ENCODE measurements at places on chromosomes 2 and 18.

DNA sequence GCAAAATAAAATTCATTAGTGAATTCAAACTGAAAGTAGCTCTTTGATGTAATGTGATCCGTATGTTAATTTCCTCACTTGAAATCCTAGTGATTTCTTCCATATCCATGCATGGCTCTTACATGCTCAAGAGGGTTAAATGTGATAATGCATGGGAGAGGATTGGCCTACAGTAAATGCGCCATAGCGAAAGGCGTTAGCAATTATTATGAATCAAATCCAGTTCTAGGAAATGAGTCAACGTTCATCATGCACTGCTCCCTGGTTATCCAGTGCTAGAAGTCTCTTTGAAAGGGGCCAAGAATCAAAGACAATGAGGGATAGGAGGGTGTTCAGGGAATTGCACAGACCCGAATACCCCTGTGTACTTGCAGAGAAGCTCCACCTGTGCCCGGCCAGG is 101.4 kb upstream of the RASGRP3 start:
- no peak for DNase-seq

DNA sequence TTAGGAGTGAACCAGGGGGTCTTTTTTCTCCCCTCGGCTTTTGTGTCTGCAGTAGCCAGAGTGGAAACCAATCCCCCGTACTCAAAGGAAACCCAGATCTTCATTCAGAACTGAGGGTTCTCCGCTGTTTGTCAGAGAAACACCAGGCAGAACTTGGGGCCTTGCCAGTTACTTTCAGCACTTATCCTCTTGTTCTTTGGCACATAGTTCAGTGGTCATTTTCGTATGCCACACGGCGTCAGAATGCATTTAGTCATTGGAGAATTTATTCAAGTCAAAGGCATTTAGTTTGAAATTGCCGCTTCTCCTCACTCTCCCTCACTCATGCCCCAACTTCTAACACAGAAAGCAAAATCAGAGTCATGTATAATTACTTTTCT is 102.9 kb downstream of the CABLES1 start:
- DNase-seq = no peak

- no peak for DNase-seq
Measured at GRCh38 chr2:209097168-209097567, 326.7 kb upstream of the MAP2 start.

DNA sequence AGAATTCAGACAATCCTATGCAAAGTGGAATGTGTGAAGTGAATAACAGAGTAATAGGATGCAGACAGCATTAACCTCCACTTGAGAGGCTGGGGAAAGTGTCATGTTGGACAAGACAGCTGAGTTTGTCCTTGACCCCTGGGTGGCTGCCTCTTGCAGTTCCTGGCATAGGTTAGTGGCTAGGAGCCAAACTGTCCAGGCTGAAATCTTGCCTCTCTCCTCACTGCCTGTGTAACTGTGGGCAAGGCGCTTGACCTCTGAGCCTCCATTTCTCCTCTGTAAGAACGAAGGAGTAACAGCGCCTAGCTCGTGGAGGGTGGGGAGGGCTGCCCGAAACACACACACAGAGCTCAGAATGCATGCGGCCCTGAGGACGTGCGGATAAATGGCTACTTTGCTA is 34.8 kb upstream of the LDLRAD4 start:
- DNase-seq = no peak

DNA sequence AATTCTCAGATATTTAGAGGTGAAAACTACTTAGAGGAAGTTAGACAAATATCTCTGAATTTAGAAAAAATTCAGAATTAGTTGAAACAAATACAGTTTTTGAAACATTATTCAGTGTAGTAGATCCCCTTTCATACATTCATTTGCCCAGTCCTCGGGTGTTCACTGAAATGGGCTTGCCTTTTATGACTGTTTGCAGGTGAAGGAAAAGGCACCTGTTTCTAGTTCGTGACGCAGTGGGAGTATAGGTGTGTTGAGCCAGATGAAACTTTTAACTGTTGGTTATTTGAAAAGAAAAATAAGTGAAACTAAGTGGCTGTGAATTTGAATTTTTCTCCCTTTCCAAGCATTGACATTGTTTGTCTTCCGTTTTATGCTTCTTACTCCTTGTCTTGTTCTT is 28.9 kb downstream of the TMEFF2 start:
- DNase-seq = no peak

DNA sequence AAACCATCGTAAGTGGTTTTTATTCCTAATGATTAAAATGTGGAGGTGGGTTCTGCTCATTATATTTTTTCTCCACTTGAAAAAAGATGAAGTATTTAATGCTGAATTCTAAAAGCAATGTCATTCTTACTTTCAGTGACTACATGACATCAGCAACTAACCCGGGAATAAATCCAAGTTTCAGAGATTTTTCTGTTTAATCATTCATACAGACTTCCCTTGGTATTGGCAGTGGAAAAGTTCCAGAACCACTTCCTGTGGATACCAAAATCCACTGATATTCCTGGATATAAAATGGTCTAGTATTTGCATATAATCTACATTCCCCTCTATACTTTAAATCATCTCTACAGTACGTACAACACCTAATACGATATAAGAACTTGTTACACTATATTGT is 128.6 kb downstream of the ZNF532 start:
- DNase-seq = no peak

DNA sequence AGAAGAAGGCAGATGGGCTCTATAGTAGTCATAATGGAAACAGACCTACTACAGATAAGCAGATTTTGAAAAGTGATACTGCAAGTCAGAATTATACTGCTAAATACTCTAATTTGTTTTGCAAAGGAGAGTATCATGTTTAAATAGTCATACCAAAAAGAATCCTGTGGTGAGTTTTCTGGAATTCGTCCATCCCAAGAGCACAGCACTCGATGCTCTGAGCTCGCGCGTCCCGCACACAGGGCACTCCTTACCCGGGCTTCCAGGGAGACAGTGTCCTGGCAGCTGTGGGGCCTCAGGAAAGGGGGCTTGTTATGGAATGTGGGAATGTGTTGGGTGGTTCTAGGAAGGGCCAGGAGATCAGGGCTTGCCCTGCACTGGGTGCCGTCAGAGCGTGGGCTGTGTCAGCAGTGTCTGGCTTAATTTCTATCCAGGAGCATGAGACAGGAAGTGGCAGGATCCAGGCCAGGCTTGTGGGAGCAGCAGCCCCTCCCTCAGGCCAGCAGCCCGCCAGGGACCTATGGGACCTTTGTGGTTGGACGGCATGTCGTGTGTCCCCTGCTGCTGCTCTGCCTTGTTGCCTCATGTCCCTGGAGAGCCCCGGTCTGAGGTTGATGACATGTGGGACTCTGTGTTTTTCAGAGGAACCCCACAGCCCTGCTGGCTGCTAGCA is 193.2 kb upstream of the TPO start:
- no peak for DNase-seq

DNA sequence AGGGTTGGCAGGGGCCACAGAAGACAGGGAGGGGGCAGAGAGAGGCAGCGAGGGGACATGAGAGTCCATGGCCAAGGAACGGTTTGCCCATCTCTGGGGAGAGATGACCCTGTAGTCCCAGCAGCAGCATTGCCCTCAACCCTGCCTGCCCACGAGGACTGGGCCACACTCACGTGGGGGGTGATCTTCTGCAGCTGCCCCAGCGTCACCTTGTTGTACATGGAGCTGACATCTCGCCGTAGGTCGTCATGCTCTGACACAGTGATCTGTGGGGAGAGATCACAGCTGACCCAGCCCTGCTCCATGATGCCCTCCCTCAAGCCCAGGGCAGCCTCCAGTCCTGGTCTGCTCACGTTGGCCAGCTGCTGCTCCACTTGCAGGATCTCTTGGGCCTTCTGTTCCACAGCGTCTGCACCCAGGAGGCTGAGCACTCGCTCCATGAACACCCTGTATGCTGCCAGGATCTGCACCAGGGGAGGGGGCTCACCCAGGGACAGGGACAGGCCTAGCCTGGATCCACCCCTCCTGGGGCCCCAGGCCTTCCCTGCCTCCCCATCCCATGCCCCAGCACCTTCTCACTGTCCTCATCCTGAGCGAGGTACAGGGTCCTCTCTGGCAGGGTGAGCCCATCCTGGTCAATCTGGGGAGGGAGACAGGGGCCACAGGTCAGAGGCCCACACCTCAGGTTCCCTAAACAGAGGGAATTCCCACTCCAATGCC is 2.8 kb downstream of the ECEL1 start:
- DNase-seq = no peak

DNA sequence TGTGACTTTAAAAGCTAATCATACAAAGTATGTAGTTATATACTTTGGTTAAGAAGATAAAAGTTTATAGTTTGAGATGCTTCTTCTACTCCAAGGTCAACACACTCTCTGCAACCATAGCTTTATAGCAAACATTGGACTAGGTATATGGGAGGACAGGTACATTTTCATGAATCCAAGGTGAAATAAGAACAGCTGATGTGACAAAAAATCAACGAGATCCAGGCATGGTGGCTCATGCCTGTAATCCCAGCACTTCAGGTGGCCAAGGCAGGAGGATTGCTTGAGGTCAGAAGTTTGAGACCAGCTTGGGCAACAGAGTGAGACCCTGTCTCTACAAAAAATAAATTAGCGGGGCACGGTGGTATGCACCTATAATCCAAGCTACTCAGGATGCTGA is 163.3 kb upstream of the VWC2L start:
- no peak for DNase-seq

DNA sequence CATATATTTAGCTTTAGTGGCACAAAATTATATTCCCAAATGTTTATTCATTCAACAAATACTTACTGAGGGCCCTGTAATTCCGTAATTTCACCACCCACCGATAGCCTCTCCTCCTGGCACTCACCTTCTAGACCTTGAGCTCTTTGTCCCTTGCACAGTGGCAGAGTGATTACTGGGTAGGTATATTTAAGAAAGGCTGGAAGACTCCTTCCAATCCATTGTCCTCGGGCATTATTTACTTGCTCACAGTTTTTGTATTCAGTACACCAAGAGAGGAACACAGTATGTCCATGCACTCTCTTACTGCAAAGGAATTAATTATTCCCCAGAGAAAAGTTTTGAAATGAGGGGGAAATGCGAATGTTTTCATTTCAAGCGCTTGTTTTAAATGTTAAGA is 1.1 kb upstream of the CDCA7 start:
- no peak for DNase-seq

DNA sequence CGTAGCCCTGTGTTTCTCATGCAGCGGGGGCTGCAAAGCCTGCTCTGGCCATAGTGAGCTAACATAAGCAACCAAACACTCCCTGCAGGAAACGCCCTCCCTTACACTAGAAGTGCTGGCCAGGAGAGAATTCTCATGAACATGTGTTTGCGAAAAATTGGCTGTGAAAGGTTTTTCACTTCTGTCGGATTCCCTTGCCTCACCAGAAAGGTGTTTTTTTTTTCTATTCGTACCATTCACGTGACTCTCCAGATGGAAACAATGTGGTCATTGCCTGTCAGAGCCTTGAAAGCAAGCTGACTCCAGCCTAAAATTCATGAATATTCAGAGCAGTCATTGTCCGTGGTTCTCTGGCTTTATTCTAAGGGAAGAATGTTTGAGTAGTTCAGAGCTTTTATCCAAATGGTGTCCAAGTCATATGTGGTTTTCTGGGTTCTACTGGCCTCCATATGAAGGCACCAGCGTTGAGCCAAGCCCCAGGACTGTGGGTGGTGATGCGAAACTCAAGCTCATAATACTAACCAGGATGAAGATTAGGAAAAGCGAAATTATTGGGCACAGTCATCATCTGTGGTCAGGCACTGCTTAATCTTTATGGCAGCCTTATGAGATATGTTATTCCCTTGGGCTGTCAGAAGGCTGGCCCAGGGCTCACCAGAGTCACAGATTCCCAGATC is 236.4 kb downstream of the ALPK2 start:
- DNase-seq = no peak

GRCh38 chr18:78871618-78872017 is 108.0 kb upstream of the SALL3 start:
- no peak for DNase-seq

DNA sequence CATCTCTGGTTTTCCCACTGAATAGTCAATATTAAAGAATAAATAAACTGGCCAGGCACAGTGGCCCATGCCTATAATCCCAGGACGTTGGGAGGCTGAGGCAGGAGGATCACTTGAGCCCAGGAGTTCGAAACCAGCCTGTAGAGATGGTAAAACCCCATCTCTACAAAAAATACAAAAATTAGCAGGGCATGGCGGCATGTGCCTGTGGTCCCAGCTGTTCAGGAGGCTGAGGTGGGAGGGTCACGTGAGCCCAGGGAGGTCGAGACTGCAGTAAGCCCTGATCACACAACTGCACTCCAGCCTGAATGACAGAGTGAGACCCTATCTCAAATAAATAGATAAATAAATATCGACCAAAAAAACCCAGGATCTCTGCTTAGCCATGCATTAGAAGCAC is 50.2 kb upstream of the BIN1 start:
- no peak for DNase-seq

DNA sequence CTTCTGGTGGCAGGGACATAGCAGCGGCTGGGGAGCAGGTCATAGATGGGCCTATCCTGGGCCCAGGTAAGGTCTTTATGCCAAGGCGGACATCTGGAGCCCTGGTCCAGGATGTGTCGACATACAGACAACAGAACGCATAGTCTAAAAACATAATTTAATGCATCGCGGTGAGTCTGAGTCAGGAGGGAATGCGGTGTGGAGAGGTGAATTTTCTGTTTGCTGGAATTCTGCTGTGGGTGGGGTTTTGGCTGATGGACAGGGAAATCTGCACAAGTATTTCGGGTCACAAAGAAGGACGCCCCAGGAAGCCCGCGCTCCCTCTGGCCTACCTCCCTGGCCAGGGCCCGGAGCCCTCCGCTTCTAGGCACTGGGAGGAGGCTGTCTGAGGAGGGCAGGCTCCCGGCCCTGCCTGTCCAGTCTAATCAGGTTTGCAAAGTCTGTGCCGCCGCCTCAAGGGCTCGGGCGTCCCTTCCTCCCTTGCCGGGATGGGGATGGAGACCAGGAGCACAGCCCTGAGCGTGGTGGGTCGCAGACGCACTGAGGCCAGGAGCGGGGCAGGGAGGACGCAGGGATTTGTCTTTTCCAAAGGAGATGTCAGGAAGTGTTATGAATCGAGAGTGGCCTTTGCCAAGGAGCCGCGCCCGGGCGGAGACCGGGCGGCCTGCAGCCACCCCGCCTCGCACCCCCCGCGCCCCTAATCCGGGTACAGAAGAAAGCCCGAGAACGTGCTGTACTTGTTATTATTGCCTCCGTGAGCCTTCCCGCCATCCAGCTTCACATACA is 2.3 kb downstream of the C1QL2 start:
- no peak for DNase-seq

Data from GM12878 (cell line).